ENCODE measurements at places on chromosomes 11 and 22. TPM values are rescaled to one million over a fixed set of nuclear protein-coding genes. Genes with fewer than 3 reads are reported as not detected.

ENTHD1 gene
- not detected for polyA plus RNA-seq

C11orf86 gene
- not detected for polyA plus RNA-seq

RTN4RL2 gene
- 1.3 TPM for polyA plus RNA-seq

- peak; percentile 49 for DNase-seq
Observed at GRCh38 chr11:61899146-61899841, 7.9 kb upstream of the FADS3 start.

GRCh38 chr22:22884010-22884887, 3.4 kb upstream of the IGLL5 start:
- no peak for DNase-seq

DNA sequence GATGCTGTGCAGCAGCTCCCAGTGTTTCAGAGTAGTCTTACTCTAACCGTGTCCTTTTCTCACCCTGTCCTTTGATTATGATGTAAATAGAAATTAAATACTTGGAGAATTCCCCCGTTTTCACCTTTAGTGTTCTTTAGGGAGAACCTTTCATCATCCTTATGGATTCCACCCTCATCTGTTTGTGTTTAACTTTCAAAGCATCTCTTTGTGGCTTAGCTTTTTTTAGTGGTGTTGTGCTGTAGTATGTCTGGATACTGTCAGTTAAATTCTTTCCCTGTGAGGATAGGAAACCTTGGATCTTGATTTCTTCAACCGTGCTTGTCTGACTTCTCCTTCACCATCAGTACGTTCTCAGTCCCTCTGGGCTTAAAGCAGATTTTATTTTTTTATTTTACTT, 48.5 kb downstream of the PPP6R3 start:
- DNase-seq: no peak

SAA4 gene
- polyA plus RNA-seq: not detected

DRAP1 gene
- 81.8 TPM for polyA plus RNA-seq

RAPSN gene
- 0.29 TPM for polyA plus RNA-seq

OR52N4 gene
- not detected for polyA plus RNA-seq

IGSF9B gene
- 1.9 TPM for polyA plus RNA-seq

DNA sequence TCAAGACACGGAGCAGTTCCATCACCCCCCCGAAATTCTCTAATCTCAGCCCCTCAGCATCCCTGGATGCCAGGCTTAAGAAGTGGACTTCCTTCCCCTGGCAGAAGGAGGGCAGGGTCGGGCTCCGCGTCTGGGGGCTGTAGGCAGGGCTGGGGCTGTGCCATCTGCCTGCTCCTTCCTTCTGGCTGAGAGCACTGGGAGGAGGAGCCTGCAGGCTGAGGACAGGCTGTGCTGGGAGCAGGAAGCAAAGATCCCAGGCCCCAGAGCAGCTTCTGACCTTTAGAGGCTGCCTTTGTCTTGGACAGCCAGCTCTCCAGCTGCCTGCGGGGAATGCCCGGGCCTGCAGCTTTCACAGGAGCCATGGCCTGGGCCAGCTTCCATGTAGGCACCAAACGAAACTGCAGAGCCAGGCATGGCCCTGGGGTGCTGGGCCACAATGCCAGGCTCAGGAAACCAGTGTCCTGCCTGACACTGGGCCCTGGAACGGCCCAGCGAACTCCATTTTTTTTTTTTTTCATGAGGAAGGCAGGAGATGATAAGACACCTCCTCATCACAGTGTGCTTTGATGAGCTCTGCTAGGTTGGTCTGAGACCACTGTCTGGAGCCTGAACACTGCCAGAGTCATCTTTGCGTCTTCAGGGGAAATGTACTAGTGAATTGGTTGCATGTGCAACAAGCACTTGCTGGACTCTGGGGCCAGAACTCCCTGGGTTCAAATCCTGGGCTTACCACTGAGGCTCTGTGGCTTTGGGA, 67.9 kb downstream of the MCM5 start:
- peak; percentile 43 for DNase-seq

- peak; percentile 94 for DNase-seq
Observed at GRCh38 chr22:29553351-29554224, at the start of gene THOC5. Gene THOC5 (minus strand): TSS chr22:29553757. CDS start chr22:29549147, 4,610 bp downstream.

ZDHHC24 gene
- 6.3 TPM for polyA plus RNA-seq

DNA sequence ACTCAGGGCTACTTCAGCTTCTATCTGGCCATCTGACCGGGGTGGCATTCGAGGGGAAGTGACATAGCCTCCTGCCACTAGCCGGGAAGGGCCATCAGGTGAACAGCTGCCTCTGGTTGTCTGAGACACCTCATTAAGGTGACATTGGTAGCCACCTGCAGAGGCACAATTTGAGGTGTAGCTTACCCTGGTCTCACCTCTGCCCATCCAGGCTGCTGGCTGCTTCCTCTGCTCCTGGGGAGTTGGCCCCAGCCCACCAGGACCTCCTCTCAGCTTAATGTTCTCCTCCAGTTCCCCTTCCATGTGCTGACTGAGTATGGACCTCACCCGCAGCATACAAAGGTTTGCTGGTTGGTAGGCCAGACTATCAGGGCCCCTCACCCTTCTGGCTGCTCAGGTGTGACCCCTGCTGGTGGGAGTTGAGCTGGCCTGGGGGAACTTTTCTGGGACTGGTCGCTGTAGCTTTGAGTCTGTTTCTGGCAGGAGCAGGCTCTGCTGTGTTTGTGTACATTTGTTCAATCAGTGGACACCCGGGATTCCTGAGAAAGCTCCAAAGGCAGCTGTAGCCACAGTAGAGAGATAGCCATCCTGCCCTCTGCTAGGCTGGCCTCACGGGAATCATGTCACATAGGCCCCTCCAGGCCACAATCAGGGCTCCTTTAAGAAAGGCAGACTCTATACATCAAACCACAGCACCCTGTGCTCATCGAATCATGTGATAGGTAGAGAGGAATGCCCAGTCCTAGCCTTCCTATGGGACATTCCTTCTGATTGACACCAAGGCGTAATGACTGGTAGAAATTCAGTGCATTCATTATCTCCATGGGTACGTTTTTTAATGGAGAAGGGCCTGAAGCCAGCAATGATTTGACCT, 295.1 kb upstream of the PLET1 start:
- DNase-seq: peak; percentile 25

- DNase-seq: no peak
Observed at GRCh38 chr11:95242091-95242844, 11.3 kb upstream of the SESN3 start.

- no peak for DNase-seq
Observed at GRCh38 chr22:44392446-44392921, 79.7 kb upstream of the SHISAL1 start.

DNA sequence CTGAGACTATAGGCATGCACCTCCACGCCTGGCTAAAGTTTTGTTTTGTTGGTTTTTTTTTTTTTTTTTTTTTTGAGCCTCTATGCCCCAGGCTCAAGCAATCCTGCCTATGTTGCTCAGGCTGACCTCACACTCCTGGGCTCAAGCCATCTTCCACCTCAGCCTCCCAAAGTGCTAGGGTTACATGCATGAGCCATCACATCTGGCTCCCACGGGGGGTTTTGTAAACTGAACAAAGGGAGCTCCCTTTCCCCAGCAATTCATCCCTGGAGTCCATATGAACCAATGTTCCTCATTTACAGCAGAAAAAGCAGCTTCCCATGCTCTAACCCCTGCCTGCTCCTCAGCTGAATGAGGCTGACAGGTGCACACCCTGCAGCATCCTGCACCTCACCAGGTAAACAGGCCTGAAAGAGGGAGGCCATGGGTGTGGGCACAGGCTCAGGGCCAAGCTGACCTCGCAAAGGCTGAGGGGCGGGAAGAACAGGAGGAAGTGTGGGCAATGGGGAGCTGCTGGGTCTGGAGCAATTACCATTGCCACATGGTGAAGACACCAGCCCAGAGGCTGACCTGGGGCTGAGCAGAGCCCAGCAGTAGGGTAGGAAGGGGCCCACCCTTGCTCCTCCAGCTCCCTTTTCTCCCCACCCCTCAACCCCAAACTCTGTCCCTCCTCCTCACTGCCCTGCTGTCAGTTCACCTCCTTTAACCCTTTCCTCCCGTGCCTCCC, 58.2 kb downstream of the RBX1 start:
- DNase-seq: no peak

DNA sequence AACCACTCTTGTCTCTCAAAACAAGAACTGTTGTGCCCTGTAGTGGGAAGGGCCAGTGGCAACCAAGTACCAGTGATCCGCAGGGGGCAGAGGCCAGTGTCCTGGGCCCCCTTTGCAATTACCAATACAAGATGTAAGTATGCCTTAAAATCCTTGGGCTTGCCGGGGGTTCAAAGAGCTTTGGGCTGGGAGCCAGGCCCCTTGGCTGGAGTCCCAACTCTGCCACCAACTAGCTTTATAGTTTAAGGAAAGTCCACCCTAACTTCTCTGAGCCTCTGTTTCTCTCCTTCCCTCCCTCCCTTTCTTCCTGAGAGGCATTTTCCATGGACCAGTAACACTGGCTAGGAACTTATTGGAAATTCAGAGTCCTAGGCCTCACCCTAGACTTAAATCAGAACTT, 15.5 kb downstream of the CLMP start:
- no peak for DNase-seq

- DNase-seq: no peak
Observed at GRCh38 chr22:22111267-22111751, 128.7 kb upstream of the TOP3B start.

MAPK11 gene
- 12.2 TPM for polyA plus RNA-seq

C22orf42 gene
- polyA plus RNA-seq: not detected

HYLS1 gene
- polyA plus RNA-seq: 17.9 TPM

ROBO4 gene
- polyA plus RNA-seq: 36.2 TPM

DNA sequence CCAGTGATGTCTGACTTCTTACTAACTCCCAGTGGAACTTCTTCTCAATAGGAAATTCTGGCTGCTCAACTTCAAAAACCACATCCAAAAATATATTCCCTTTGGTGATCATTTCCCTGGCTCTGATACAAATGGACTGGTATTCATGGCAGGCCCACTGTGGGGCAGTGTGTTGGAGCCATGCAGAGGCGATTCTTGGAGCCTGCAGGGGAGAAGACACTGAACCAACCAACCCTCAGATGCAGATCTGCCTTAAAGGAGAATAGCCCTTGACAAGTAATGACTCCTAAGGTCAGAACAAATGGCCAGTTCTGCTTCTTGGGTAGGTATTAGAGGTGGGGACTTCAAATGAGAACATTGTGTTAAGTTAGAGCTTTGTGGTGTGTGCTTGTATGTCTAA, 12.2 kb downstream of the OR4D9 start:
- no peak for DNase-seq

- DNase-seq: no peak
Observed at GRCh38 chr11:19321351-19321750, 80.6 kb upstream of the E2F8 start.

- no peak for DNase-seq
Observed at GRCh38 chr22:35384527-35384926, 3.6 kb downstream of the HMOX1 start.

DNA sequence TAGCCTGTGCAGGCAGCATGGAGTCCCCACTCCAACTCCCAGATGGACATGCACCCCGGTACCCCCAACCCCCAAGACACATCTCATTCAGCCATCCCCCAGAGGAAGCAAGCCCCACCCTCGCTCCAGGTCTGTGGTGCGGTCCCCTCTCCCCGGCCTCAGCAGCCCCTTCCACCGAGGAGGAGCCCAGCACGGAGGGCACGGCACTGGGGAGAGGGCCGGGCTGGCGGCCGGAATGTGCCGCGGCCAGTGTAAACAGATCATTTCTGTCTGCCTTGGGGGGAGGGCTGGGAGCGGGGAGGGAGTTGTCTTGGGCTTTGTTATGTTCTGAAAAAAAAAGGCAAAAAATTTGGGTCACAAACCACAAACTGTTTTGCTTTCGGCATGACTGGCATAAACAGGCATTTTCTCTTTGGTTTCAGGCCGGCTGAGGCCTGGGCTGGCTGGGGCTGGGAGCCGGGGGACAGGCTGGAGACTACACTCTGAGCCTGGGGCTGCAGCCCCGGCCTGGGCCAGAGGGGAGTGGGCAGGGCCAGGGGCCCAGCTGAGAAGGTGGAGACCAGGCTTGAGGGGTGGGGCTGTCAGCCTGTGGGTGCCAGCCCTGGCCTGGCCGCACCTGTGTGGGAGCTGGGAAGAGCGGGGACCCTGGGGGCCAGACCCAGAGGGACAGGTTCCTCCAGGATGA, 16.8 kb downstream of the IGF2 start:
- no peak for DNase-seq

DNA sequence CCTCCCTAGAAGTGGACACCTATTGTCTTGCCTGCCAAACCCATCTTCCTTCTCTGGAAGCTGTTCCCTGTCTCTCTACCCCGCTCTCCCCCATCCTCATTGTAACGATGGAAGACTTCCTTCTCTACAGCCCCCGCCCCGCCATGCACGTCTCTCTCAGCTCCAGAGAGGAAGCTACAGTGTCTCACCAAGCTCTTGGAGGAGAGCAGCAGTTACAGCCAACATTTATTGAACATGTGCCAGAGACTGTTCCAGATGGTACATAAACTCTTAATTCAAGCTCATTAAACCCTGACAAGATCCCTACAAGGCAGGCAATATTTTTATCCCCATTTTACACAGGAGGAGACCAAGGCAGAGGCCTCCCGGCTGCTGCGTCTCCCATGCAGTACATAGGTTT, 15.1 kb downstream of the MCHR1 start:
- no peak for DNase-seq

GRCh38 chr11:101003468-101003867, 126.1 kb downstream of the PGR start:
- DNase-seq: no peak

MYO18B gene
- 0.11 TPM for polyA plus RNA-seq

PACSIN3 gene
- 67.1 TPM for polyA plus RNA-seq

- DNase-seq: no peak
Observed at GRCh38 chr22:37661160-37661924, 2.8 kb downstream of the PDXP start.

LPXN gene
- polyA plus RNA-seq: 10.6 TPM

GRCh38 chr11:117837791-117838190, 13.2 kb upstream of the FXYD2 start:
- DNase-seq: no peak

GALNT18 gene
- polyA plus RNA-seq: 18.0 TPM

PRAME gene
- not detected for polyA plus RNA-seq

DNA sequence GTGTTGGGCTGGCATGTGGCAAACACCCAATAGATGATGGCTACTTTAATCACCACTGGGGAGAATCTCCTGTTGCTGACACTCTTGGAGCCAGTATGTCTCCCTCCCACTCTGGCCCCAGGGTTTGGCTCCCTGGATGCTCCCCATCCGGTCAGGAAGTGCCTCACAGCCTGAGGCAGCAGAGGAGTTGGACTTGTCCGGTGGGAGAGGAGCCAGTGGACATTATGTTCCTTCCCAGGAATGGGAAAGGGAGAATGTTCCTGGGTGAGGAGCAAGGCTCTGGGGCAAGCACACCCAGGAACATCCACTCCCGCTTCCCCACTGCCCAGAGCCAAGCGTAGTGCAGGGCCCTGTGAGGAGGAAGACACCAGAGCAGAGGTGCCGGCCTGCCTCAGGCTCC, 84.6 kb upstream of the NAV2 start:
- DNase-seq: no peak

GRCh38 chr11:130622141-130622542, 173.7 kb downstream of the ADAMTS15 start:
- DNase-seq: no peak

DDIAS gene
- 9.0 TPM for polyA plus RNA-seq

GRCh38 chr22:33785283-33785968, 134.8 kb downstream of the LARGE1 start:
- no peak for DNase-seq

- no peak for DNase-seq
Observed at GRCh38 chr11:68093565-68093964, 27.6 kb downstream of the CHKA start.
